ENCODE measurements at places on chromosomes 16 and 17. TPM values are rescaled to one million over a fixed set of nuclear protein-coding genes. Genes with fewer than 3 reads are reported as not detected.

The ZNF594 gene
- 30.6 TPM for total RNA-seq

- DNase-seq, result peak; percentile 75
Observed at GRCh38 chr16:27639561-27640276, 89.8 kb downstream of the KATNIP start.

DNA sequence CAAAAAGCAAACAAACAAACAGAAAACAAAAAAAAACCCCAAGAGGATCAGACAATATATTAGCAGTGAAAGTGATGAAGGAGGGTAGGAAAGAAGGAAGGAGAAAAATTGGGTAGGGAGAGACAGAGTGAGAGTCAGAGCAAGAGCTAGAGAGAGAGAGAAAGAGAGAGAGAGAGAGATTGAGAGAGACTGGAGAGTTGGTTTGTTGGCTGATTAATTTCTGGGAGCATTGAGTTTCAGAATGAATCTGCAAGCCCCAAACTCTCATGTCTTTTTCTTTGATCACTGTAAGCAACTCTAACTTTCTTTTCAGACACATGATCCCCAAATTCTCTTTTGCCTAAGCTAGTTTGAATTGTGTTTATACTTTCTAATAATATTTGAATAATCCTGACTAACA is 388.1 kb downstream of the SHISA9 start:
- no peak for DNase-seq

The C16orf96 gene
- 3.6 TPM for total RNA-seq

The FAM234A gene
- total RNA-seq, result 128 TPM

- peak; percentile 88 for DNase-seq
Observed at GRCh38 chr17:7589204-7589868, 558 bp downstream of the SOX15 start.

DNA sequence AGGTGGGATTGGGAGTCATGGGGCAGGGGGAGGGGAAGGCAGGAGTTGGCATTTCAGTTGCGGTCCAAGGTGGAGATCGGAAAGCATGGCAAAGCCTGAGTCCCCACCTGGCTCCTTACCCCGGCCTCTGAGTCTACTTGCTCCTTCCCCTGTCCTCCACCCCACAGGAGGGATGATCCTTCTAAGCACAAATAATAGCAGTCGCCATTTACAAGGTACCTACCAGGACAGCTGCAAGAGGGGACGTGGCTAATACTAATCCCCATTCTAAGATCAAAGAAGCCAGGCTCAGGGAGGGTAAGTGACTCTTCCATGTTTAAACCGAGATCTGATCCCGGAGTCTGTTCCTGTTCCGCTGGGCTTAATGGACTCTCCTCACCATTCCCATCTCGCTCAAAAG is 396.3 kb downstream of the SLC39A11 start:
- DNase-seq, result no peak

The AATK gene
- 13.8 TPM for total RNA-seq

The ZNF423 gene
- 14.5 TPM for total RNA-seq

GRCh38 chr16:58337090-58337444 is 42.2 kb upstream of the PRSS54 start:
- DNase-seq, result no peak

DNA sequence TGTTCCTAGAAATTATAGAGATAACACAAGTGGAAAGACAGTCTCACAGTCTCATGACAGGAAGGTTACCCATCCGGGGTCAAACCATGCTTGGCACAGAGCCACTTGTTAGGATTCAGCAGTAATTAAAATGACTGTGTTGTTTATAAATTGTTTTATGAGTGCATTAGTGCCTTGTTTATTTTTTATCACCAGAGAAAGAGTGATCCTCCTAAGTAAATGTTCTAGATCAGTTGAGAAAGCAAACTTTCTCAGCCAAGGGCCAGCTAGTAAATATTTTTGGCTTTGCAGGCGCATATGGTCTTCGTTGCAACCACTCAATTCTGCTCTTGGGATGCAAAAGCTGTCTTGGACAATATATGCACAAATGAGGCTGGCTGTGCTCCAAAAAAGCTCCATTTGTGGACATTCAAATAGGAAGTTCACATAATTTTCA is 253.9 kb upstream of the CACNG5 start:
- DNase-seq, result peak; percentile 42

The PLD6 gene
- total RNA-seq, result 0.42 TPM

GRCh38 chr17:72434581-72434980 is 313.8 kb downstream of the SOX9 start:
- no peak for DNase-seq

The LPO gene
- not detected for total RNA-seq

GRCh38 chr16:78538292-78538691 is 438.8 kb downstream of the WWOX start:
- no peak for DNase-seq

- DNase-seq, result peak; percentile 82
Observed at GRCh38 chr16:57479205-57479975, 6.9 kb downstream of the DOK4 start.

GRCh38 chr17:39357488-39357887 is 43.9 kb downstream of the FBXL20 start:
- no peak for DNase-seq

- peak; percentile 98 for DNase-seq
Observed at GRCh38 chr16:87778830-87779579, 13.2 kb upstream of the KLHDC4 start.

The PIGS gene
- total RNA-seq, result 114 TPM

The CA4 gene
- 0.18 TPM for total RNA-seq

DNA sequence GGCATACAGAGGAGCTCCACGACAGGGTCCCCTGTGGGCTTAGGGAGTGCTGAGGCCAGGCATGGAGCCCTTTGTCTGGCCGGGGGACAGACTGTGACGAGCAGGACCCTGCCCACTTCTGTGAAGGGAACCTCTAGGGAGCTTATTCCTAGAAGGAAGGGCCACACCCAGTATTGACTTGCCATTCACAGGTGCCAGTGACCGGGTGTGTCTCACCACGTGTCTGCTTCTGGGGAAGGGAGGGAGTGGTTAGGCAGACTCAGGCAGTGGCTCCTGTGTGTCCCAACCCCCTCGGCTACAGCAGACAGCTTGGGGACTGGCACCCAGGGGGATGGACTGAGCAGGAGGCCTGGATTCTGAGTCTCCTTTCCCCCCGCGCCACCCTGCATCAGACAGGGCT is 57.2 kb downstream of the SOCS1 start:
- DNase-seq, result no peak

The ST6GALNAC2 gene
- total RNA-seq, result 1.0 TPM

The ADPRM gene
- total RNA-seq, result 4.4 TPM

GRCh38 chr16:22161401-22161800 is 905 bp upstream of the SDR42E2 start:
- DNase-seq, result no peak

GRCh38 chr17:50180111-50180510 is 14.3 kb downstream of the SGCA start:
- no peak for DNase-seq

- DNase-seq, result no peak
Observed at GRCh38 chr16:56057151-56057550, 134.1 kb upstream of the GNAO1 start.

The B9D1 gene
- 54.5 TPM for total RNA-seq

DNA sequence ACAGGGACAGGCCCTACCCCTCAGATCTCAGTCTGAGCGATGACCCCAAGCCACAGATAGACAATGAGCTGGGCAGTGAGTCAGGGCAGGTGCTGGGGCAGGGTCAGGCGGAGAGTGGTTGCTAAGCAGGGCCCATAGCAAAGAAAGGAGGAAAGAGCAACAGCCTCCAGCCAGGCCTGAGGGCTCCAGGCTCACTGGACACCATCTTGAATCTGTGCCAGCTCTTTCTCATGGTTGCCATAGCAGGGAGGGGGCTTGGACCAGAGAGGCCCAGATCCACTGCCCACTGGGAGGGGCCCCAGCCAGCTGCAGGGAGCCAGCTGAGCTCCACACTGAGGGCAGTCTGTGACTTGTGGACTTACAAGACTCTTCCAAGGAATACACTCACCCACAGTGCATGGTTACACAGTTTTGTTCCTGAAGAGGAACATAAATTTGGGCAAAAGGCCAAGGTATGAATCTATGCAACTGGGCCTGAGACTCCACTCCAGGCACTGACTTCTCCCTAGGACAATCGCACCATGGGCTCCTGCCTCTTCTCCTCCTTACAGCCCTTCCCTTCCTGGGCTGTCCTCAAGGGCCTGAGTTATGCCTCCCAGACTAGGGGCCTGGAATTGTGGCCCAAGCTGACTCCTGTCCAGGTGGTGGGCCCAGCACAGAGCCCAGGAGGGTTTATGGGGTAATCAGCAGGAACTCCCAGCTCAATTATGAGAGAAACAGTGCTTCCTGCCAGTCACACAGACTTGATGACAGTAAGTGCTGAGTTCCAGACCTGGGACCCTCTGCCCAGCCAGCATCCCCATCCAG is 59.9 kb downstream of the BEAN1 start:
- peak; percentile 92 for DNase-seq

DNA sequence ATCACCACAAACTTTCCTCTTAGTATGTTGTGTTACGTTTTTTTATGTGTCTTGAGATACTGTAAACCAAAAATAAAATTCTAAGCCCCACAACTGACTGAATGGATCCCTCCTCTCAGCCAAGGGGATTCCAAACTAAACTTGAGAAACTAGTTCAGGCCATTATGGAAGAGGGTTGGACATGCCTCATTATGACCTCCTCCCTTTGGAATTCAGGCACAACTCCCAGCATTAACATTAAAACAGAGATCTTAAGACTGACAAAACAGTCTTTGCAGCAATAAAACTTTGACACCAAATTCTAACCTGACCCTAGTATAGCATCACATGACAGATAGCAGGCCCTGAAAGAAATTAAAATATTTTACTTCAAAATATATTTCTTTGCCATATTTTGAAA is 51.1 kb upstream of the SLC47A1 start:
- DNase-seq, result peak; percentile 41

The PRSS53 gene
- 5.8 TPM for total RNA-seq

DNA sequence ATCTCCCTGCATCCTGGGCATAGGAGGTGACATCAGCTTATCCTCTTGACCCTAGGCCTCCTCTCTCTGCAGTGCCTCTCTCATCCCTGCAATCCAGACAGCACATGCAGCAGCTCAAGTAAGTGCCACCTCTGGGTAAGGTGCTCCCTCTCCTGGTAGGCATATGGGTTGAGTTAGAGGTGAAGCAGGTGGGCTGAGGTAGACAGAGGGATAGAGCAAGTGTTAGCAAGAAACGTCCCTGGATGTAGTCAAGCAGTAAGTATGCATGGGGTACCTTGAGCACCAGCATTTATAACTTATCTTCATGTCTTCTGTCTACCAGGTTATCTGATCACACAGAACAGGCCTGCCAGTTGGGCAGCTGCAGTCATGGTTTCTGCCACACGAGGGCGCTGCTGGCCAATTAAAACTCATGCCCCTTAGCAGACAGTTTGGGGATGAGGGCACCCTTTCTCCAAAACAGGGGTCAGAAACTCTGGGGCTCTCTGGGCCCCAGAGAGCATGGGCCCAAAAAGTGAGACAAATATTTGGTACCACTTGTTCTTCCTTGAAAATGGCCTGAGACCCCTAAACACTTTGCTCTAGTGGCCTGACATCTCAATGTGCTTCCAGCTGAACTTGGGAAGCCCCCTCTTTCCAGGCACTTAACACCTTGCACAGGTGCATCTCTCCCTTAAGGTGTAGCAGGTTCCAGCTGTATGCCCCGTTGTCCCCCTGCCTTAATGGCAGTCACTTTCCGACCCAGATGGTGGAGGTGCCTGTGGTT is 59.8 kb downstream of the NEUROD2 start:
- peak; percentile 55 for DNase-seq

The PPL gene
- 10.8 TPM for total RNA-seq

DNA sequence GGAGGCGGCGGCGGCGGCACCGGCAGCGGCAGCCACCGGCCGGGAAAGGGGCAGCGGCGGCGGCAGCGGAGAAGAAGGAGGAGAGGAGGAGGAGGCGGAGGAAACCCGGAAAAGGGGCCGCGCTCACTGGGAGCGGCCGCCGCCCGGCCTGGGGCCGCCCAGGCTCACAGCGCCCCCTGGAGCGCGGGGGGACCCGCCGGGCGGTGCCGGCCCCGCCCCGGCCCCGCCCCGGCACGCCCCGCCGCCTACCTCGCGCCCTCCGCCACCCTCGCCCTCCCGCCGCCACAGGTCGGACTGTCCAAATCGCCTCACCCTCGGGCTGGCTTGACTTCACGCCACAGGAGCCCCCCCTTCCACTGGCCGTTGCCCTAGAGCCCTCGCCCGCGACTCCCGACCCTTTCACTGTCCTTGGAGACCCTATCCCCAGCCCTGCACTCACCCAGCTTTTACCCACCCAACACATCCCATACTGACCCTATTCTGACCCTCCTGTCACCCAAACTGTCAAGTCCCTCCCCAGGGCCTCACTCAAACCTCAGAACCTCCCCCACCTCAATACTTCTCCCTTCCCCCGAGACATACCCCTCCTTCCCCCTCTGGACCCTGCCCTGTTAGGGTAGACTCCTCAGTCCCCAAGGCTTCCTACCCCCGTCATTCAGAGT is at the start of gene CSNK2A2:
Gene CSNK2A2 (minus strand): TSS at position 85 of the 662 bp plus-strand sequence. CDS start 370 bp downstream, outside the sequence.
- DNase-seq, result peak; percentile 79

The CHAD gene
- total RNA-seq, result 0.11 TPM

- DNase-seq, result peak; percentile 52
Observed at GRCh38 chr17:46770818-46771560, 47.5 kb downstream of the WNT3 start.

- no peak for DNase-seq
Observed at GRCh38 chr16:85970738-85971137, 71.8 kb downstream of the IRF8 start.

DNA sequence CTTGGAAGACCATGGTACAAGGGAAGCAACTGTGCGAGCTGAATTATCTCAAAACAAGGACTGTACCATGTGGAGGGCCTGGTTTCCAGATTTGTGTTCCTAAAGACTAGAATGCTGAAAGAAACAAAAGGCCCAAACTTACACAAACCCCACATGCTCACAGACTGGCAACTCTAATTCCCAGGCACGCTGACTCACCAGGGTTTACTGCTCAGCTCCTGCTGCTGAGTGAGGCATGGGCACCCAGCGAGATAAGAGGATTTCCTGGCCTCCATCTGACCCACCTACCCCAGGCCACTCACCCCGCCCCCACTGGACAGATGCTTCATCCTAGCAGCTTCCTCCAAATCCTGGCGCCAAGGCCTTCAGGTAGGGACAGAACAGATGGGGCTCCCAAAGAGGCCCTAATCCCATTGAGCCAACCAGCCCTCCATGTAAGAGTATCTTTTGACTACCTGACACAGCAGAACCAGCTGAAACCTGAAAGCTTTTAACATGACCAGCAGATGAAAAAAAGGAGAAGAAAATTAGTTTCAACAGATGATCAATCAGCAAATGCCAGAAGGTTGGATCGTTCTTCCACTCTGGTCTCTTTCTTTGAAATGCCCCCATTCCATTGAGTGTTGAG is 33.9 kb downstream of the DCUN1D3 start:
- DNase-seq, result peak; percentile 85
